HTR-8/SVneo (cell line): ENCODE measurements at places on chromosomes 6 and 20.

GRCh38 chr6:154909311-154909710 lies 85.8 kb upstream of the TIAM2 start:
- DNase-seq = no peak

- no peak for DNase-seq
These were observed 2.0 kb upstream of the RSPO4 start for GRCh38 chr20:1003920-1004697.

GRCh38 chr20:19784511-19785172 lies 26.6 kb downstream of the RIN2 start:
- DNase-seq = peak; percentile 69

GRCh38 chr6:165664559-165665383 lies 1.7 kb upstream of the PDE10A start:
- no peak for DNase-seq

GRCh38 chr6:161850562-161850961 lies 576.7 kb upstream of the AGPAT4 start:
- no peak for DNase-seq

DNA sequence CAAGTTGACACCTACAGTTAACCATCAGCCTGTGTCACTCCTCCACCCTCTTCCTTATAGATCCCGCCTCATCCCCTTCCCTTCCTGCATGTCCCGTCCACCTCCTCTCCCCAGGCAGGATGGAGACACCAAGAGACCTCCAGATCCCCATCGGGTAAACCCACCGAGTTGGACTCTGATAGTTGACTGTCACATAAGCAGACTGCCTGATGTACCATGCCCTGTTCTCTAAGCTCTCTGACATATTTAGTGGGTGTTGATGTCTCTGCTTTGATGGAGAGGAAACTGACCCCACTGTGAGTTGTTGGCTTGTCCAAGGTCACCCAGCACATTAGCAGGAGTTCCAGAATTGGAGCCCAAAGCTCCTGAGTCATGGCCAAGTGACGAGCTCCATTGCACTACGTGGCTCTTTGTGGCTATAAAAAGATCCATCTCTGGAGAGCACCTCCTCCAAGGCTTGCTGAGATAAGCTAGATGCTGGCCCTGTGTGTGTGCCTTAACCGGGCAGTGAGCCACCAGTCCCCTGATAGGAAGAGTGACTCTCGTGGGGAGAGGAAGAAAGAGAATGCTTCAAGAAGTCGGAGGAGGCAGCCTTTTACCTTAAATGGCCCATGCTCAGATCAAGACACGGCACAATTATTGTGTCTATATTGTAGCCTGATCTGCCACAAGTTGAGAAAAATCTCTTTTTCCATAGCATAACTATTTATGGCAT lies 236.0 kb upstream of the ECI2 start:
- DNase-seq = no peak

GRCh38 chr20:34527016-34527415 lies 10.8 kb downstream of the DYNLRB1 start:
- no peak for DNase-seq

GRCh38 chr6:18823782-18824386 lies 436.7 kb downstream of the RNF144B start:
- no peak for DNase-seq

DNA sequence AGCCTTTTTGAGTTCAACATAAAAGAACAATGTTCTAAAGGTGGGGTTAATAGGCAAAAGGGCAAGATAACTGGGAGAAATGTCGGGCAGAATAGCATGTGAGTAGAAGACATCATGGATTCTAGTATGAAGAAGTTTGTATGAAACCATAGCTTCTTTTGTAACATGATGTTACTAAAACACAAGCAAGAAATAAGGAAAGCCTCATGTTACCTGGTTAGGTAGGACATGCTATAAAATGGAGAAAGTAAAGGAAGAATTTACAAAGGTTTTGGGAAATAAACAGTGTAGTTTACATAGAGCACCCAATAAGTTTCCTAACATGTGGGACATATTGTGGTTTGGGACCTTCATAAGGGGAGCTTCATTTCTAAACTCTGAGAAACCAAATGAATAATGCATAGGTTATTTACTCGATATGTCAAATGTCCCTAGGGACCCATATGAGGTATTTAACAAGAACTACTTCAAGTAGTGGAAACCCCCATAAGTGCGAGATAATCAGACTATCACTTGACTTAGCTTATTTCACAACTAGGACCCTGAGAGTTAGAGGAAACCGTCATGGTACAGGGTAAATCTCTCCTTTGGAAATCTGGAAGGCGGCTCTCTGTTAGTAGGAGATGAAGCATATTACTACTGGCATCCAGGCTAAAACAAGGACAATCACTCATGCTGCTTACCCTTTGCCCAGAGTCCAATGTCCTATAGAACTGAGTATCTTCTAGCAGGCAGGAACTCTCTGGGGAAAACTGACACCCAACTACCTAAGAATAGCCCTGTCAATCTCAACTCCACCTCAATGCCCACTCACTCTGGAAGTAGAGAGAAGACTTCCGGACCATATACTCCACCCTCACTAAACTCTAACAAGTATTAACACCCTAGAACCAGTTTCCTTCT lies 57.5 kb downstream of the ILRUN start:
- DNase-seq = no peak

GRCh38 chr6:153564803-153565202 lies 433.7 kb upstream of the RGS17 start:
- DNase-seq = no peak

DNA sequence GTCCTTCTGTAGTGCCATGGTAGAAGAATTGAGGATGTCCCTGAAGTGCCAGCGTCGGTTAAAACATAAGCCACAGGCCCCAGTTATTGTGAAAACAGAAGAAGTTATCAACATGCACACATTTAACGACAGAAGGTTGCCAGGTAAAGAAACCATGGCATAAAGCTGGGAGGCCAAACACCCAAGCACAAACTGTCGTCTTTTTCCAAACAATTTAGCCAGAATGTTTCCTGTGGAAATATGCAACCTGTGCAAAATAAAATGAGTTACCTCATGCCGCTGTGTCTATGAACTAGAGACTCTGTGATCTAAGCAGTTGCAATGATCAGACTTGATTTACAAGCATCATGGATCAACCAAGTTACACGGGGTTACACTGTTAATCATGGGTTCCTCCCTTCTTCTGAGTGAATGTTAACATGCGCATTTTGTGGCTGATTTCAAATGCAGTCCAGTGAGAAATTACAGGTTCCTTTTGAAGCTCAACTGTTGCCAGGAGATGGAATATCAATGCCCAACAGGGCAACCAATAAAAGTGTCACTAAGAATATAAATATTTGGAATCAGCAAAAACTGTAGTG lies 674.9 kb downstream of the GRIK2 start:
- DNase-seq = no peak

DNA sequence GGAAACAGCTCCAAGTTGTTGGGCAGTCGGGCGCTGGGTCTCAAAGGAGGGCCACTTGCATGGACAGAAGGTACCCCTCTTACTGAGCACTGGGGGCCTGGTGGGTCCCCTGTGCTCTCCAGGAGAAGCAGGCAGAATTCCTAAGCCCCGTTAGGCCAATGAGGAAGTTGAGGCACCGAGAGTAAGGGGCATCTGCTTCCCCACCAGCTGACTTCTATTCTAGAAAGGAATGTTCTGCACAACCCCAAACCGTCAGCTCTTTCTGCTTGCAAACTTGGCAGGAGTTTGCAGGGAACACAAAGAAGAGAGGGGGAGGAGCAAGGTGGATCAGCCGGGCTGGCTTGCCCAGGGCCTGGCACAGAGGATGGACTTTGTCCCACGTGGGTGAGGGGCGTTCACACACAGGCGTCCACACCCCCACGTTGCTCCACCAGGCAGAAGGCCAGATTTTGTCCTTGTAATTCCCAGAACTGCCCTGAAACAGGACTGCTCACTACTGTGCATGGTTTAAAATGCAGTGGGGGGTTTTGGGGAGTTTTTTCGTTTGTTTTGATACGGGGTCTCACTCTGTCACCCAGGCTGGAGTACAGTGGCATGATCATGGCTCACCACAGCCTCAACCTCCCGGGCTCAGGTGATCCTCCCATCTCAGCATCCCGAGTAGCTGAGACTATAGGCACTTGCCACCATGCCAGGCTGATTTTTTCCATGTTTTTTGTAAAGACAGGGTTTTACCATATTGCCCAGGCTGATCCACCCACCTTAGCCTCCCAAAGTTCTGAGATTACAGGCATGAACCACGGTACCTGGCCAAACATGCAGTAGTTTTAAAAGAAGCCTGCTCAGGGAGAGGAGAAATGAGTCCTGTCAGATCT lies 93.3 kb downstream of the SNX5 start:
- no peak for DNase-seq

DNA sequence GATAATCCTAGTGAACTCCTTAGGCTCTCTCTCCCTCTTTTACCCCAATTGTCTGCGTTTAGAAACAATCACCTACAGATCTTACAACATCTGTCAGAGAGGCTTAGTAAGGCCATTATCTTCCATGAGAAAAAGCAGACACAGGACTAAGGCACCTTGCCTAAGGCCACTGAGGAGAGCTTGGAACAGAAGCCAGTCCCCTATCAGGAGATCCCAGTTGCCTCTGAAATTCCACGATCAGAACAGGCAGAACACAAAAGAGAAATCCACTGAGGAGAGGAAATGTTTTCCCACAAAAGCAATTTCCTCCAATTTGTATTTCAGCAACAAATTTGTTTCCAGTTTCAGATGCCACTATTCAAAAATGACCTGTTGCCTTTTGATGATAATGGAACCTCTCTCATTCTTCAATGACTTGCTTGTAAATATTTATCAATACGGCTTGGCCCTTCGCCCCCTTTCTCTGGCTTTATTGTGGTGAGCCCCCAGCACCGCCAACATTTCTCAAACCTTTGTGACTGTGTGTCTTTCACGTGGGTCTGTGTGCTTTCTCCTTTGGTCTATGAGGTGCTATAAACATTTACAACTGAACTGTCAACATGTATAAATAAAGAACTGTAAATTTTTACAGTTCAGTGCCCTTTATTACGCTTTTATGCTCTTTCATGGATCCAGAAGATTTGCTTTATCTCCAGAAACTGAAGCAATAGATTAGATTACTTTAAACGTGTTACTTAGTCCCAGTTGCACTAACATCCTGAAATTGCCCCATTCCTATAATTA lies 187.8 kb upstream of the PHACTR1 start:
- DNase-seq = no peak

DNA sequence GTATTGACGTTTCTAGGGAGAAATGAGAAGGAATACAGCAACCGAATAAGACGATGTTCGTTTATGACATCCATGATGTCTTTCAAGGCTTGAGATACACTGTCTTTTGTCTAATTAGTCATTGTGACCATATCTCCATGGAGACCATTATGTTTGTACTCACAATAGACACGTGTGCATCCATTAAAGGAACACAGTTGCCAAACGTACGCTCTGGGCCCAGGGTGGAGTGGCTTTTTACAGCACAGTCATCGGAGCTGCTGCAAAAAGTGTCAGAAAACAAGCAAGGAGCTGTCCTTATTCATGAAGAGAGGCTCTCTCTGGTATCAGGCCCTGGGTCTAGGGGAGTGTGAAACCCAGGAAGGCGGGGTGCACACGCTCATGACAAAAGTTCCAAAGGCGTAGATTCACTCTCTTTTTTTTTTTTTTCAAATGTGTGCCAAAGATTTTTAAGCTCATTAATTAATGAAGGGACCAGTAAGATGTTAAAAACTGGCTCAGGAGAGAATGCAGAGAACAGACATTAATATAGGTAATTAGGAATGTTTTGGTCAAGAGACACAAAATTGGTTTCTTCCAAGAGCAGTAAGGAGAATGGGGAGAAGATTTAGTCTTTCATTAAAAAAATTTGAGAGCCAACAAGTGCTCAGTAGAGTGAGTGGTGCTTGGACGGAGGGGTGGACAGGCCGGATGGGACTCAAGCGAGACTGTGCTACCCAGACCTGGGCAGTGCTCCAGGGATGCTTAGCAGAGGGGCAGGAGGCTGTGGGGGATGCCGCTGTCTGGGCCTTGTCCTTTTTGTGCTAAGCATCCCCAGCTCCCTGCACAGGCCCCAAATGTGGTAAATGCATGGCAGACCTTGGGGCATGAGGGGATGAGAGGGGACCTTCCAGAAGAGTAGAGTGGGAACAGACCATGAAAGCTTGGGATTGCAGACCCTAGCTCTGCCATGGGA lies 34.9 kb upstream of the GTSF1L start:
- DNase-seq = no peak

DNA sequence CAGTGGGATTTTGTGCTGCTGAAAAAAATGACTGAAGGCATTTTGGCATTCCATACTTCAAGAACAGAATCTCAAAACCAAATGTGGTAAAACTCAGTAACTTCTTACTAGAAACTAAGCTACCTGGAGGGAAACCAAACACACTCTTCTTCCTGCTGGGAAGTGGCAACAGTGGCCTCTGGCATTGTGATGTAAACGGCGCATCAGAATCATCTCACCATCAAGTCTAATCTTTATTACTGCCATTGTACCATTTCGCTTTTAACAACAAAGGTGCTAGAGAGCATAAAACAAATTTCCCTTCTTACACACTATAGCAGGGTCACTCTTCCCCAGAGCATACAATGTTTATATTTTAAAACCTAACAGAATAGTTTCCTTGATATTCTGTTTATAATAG lies 101.6 kb upstream of the CEP162 start:
- DNase-seq = no peak

- DNase-seq = no peak
These were observed 20.4 kb upstream of the LBP start for GRCh38 chr20:38325905-38326304.

- peak; percentile 33 for DNase-seq
These were observed 26.7 kb downstream of the SAYSD1 start for GRCh38 chr6:39088331-39088730.

GRCh38 chr20:47040506-47041125 lies 146.0 kb downstream of the EYA2 start:
- no peak for DNase-seq
